Astrocyte (in vitro differentiated cells and primary cell): ENCODE measurements at places on chromosomes 6 and 20.

GRCh38 chr6:139452148-139452876 is 77.9 kb upstream of the CITED2 start:
- peak; percentile 68 for DNase-seq

GRCh38 chr6:39263303-39264037 is 34.2 kb upstream of the KCNK5 start:
- no peak for DNase-seq

DNA sequence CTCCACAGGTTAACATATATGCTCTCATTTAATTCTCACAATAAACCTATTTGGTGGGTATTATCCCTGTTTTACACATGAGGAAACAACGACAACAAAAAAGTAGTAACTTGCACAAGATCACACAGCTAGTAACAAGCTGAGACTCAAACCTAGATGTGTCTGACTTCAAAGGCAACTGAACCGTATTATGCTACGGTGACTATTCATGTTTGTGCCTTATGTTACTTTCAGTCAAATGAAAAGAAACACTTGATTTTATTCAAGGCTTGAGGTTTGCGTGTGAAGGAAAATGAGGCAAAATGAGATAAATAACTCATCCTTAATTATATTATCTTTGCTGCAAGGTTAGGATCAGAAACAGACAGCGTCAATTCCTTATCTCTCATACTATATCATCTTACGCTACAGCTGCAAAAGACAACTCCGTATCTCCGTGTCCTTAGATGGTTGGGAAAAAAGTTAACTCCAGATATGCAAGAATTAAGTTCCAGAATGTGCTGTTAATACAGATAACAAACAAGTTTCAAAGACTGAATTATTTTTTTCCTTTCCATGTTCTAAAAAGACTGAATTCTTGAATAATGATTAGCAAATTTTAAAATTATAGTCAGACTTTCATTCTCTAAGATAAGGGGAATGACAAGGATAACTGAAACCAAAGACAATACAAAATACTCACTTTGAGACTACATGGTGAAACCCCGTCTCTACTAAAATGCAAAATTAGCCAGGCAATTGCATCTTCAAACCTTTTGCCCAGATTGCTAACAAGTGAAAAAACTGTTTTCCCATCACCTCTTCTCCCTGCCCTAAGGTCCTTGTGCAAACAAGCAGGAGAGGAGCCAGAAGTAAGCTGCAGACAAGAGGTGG is 27.8 kb downstream of the STAU1 start:
- DNase-seq, result no peak

GRCh38 chr20:51803148-51803854 is 980 bp upstream of the SALL4 start:
- peak; percentile 66 for DNase-seq

GRCh38 chr6:124694139-124694705 is 268.0 kb upstream of the RNF217 start:
- DNase-seq, result no peak

DNA sequence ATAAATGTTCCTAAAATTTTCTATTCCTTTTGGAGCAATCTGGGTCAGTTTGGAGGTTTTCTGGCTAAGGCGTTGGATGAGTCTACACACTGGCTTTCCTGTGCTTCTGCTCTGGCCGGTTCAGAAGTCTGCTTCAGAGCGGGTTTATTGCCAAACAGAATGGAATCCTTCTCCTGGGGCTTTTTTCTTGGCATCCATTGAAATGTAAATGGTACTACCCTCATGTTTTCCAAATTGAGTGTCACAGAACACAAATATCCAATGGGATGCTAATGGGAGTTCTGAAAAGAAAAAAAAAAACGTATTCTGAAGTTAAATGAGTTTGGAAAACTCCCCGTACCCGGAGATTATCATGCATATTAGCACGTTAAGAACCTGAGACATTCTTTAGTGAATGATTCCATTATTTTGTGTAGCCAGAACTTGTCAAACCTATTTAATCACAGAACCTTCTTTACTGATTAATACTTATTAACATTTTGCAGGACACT is 930.3 kb downstream of the QKI start:
- peak; percentile 3 for DNase-seq

GRCh38 chr6:43013097-43013842 is 476 bp downstream of the MEA1 start:
- no peak for DNase-seq

- no peak for DNase-seq
These were observed 36.9 kb downstream of the C20orf203 start for GRCh38 chr20:32636821-32637220.

- DNase-seq, result no peak
These were observed 101.8 kb downstream of the TTLL2 start for GRCh38 chr6:167426651-167427050.

GRCh38 chr6:50145125-50145524 is 95.4 kb upstream of the DEFB112 start:
- DNase-seq, result no peak

- DNase-seq, result no peak
These were observed 805 bp upstream of the STX16 start for GRCh38 chr20:58650181-58650775.

- DNase-seq, result no peak
These were observed 163.5 kb upstream of the CDYL start for GRCh38 chr6:4612636-4613171.

DNA sequence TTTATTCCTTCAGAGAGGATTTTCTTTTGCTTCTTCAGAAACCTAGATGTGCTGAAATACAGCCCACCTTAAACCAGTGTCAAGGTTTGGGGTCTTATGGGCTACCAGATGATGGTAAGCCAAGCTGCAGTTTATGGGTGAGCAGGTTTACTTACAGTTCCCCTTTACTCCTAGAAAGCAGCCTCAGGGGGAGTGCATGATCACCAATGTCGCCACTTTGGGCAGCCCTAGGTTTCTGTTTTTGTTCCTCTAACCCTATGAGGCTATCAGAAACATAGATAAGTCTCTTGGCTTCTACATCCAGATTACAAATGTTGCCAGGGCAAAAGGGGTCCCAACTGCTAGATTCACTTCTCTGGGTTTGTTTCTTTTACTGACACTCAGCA is 67.2 kb downstream of the TRIM27 start:
- no peak for DNase-seq

- DNase-seq, result no peak
These were observed 14.9 kb upstream of the CBFA2T2 start for GRCh38 chr20:33474963-33475362.

DNA sequence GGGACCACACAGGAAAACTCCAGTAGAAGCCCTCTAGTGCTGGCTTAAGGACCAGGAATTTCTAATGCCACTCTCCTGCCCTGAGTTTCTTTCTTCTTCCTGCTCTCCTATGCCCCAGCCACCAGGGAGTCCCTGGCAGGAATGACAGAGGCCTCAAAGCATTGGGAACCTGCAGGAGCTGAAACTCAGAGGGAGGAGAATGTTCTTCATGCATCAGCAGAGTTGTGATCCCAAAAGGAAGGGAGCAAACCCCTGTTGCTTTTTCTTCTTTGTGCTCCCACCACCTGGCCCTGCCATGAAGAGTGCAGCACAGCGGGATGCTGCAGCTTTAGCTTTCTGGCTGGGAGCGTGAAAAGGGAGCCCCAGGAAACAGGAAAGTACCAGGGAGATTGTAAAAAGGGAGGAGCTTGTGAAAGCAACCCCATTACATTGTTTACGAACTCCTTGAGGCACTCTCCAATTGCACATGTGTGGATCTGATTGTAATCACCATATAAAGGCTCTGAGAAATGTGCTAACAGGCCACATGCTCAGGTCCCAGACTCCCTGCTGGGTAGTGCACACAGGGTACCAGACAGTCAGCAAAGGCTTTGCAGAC is 34.7 kb upstream of the FKBP1A start:
- DNase-seq, result no peak

GRCh38 chr6:153725456-153725855 is 313.6 kb upstream of the OPRM1 start:
- no peak for DNase-seq

GRCh38 chr6:1701668-1702353 is 92.1 kb downstream of the FOXC1 start:
- DNase-seq, result peak; percentile 95

GRCh38 chr6:128482642-128483041 is 37.8 kb downstream of the PTPRK start:
- DNase-seq, result no peak

GRCh38 chr6:50818020-50818419 is 651 bp upstream of the TFAP2B start:
- no peak for DNase-seq

DNA sequence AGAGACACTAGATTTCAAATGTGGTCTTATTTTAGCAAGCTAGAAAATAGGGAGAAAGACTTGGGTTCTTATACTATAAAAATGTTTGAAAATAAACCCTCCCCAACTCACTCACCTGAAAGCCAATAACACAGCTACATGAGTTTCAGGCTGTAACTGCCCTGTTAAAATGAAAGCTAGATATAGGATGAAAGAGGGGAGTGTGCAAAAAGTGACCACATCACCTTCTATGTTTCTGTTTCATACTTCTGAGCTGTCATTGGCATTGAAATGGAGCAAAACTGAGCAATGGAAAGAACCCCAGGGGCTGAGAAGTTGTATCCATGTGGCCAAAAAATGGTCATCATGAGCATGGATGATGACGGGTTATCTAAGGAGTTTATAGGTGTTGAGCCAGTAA is 148.1 kb upstream of the TENT5A start:
- DNase-seq, result no peak

DNA sequence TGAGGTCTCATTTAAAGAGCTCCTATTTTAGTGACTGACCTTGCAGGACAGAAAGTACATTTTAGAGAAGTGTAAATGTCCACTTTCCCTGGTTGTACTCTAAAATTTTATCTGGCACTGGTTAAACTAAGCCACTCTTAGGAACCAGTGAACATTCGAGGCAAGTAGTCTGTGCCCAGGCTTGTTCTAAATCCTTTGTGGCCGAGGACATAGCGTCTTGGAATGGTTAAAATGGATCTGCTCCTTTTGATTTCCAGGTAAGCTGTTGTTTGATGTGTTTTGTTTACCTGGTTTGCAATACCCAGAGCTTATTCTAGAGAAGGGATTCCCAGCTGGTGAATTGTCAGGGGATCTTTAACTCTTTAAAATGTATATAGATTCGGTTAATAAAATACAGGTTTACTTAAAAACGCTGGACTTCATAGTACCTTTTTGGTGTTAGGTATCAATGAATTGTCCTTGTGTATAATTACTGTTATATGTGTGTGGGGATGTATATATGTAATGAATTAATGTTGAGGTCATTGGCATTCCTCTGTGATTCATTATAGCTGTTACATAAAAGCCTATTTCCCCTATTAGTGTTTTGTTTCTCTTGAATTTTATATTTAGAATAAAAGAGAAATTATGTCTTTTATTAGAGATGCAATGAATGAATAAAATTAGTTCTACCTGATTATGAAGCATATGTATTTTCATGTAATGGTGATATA is 15.8 kb downstream of the SNX9 start:
- DNase-seq, result no peak

- DNase-seq, result peak; percentile 88
These were observed 189.1 kb upstream of the SUPT3H start for GRCh38 chr6:45566882-45567281.

DNA sequence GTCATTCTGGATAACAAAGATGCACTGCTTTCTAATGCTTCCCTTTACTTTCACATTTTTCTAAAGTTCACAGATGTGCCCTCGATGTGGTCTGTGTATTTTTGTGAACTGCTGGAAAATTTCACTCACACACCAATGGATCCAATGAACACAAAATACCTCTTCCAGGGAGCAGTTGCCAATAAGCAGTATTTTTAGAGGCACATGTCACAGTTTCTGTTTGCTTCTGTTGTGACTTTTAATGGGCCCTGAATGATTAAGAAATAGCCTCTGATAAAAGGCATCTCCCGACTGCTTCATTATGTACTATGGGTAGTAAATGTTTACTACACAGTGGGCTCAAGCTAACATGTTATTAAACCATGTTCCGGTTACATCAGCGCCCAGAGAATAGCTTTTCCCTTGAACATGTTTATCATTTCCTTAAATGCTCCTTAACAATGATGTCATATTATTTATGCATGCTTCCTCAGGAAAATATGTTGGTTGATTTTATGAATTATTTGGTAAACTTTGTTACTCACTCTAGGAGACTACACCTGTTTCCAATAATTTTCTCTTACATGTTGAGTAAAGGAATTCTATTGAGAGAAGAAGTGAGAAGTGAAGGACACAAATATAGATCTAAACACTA is 188.0 kb downstream of the KCNQ5 start:
- DNase-seq, result no peak

DNA sequence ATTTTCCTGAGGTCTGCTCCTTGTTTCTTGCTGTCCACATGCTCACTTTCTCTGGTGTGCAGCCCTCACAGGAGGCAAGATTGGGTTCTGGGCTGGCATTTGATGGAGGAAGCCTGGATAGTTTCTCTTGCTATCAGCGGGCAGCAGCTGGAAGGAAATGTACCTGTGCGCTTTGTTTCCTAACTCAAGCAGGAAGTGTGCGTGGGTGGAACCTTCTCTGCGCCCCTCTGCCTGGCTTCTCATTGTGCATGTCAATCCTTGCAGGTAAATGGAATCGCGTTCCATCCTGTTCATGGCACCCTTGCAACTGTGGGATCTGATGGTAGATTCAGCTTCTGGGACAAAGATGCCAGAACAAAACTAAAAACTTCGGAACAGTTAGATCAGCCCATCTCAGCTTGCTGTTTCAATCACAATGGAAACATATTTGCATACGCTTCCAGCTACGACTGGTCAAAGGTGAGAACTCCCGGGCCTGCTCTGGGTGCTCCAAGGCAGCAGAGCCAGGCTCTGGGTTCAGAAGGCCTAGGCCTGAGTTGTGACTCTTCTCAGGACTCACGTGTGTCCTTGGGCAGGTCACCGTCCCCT is 16.8 kb upstream of the RBM38 start:
- DNase-seq, result no peak

DNA sequence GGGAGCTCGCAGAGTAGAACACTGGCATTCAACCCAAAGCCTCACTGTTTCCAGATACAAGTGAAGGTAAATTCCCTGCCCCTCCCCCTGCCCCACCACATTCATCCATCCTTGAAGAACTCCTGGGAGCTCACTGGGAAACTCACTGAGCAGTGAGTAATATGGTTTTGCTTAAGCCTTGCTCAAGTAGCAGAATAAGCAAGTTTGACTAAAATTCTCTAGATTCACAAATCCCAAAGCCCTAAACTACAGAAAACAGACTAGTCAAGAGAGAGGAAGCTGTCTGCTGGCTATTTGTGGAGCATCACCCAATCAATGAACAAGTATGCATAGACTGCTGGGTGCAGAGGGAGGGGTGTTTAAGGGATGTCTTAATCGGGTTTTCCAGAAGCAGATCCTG is 82.1 kb downstream of the UNC5CL start:
- peak; percentile 55 for DNase-seq

DNA sequence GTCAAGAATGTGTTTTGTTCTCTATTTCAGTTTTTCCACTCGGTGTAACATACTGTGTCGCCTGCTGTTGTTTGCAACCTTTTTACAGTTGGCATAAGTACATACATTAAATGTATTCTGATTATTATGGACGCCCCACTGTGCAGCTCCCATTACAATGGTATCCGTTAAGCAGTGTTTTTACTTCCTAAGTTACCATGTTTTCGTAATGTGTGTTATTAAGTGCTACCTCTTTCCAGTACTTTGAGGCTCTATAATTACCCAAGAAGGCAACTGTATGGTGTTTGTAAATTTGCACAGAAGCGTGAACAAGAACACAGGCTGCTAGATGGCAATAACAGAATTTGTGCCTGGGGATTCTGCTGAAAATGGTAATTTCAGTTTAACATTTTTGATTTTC is 568.0 kb upstream of the MARCKS start:
- no peak for DNase-seq
